ENCODE measurements at places on chromosomes 6 and 20. TPM values are rescaled to one million over a fixed set of nuclear protein-coding genes. Genes with fewer than 3 reads are reported as not detected.

GRCh38 chr6:107666084-107666980 lies 157.8 kb downstream of the SCML4 start:
- DNase-seq, result no peak

Gene RIMS4
- 6.6 TPM for total RNA-seq

GRCh38 chr6:51118792-51119191 lies 300.1 kb downstream of the TFAP2B start:
- no peak for DNase-seq

DNA sequence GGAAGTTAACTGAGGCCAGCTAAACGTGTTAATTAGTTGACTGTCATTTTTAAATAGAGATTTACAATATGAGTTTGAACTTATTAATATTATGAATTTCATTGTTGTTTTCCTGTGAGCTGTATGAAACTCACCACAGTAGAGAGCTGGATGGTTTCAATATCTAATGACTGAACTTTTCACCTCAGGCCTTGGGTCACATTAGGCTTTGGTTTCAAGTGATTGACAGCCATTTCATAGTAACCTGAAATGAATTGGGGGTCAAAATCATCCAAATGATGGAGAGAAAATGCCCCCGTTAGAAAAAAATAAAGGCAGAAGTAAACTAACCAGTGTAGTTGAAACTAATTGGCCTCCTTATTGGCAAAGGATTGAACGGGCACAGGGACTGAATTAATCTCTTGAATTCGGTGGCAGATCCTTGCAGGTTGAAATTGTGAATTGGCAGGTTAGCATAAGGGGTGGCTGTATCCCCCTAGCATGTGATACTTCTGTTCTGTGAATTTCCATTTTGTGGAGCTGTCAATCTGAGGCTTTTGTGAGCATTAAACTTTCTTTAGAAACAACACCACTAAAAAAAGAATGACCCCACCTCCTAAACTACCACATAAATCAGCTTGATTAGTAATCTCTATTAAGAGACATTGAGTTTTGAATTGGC lies 155.1 kb upstream of the MMS22L start:
- DNase-seq, result no peak

Gene HAO1
- not detected for total RNA-seq

Gene FKBP1C
- total RNA-seq, result not detected

DNA sequence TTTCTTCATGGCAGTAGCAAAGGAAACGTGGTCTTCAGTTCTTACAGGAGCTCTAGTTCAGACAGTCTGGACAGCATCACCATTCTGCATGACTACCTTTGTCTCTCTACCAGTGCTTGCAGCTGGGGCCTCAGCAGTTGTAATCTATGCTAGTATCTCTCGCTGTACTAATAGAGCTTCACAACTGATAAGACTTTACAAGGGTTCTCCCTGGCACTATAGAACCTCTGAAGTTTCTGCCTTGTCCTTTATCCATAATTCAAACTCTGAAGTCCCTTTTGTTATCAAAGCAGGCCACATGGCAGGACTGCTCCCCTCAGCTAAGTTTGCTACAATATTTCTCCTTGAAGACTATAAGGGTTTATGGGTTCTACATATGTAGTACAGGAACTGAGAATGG lies 842.1 kb upstream of the ADGRB3 start:
- DNase-seq, result no peak

Gene CDKAL1
- total RNA-seq, result 13.1 TPM

DNA sequence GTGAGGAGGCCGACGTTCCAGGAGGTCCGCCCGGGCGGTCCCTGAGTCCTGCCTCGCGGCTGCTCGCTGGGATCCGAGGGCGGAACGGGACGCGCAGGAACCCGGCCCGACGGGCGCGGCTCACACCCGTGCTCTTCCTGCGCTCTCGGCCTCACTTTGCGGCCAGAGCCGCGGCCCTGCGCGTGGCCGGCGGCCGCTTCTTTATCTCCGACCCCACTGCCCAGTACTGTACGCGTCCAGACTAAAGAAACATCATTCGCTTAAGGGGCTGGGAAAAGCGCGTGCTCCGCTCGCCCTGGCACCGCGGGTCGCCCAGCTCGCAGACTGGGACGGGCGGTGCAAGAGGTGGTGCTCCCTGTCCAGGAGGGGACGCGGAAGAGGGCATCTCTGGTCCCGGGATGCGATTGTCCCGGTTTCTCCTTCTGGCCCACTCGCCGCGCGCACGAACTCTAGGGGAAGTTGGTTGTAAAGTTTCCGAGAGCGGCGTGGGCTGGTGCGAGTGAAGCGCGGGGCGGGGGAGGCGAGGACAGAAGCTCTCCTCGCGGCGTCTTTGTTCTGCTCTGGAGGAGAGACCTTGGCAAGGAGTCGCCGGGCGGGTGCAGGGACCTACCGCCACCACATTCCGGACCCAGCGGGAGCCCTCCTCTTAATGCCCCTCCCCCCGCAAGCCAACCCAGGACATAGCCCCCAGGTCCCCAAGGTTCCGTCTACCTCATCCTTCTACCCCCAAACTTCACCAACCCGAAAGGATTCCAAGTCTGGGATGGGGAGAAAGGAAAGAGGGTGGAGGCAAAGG lies 71.0 kb downstream of the SOX4 start:
- DNase-seq, result no peak

Gene BCLAF1
- total RNA-seq, result 88.9 TPM

Gene DDRGK1
- total RNA-seq, result 38.6 TPM

GRCh38 chr6:118649918-118650581 lies 1.3 kb downstream of the CEP85L start:
- no peak for DNase-seq

DNA sequence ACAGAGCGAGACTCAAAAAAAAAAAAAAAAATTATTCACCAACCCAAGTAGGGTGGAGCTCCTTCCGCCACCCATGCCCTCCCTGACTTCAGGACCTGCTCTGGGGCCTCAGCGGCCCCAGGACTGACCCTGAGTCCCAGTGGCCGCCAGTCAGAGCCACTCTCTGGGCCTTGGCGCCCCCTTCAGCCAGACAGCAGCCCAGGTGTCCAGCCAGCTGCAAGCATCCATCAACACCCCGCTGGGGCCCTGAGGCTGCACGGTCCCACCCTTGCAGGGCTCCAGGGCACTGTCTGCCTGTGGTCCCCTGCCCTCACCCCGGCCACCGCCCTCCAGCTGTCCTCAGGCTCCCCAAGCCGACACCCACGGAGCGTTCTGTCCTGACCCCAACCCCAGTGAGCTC lies 11.4 kb upstream of the KCNQ2 start:
- no peak for DNase-seq

DNA sequence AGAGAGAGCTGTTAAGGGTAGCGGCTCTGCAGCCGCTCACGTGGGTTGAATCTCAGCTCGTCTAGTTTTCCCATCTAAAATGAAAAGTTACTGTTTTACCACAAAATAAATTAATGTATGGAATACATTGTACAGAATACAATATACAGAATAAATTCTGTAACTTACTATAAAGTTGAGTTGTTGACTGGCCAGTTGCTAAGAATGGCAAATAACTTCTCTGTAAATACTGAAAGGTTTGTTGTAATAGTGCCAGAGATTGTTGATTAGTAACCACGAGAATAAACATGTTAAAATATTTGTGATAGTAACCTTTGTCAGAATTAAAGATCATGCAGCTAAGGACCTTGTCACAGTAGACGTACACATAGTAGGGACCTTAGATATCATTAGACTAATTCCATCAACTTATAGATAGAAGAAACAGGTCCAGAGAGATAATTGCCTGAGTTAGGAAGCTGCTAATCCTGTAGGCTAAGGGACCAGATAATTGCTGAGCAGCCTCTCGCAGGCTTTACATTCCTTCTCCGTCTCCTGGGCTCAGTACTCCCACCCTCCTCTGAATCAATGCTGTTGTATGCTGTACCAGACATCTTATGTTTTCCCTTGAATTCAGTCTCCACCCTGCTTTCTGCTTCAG lies 544 bp upstream of the NRM start:
- DNase-seq, result no peak

DNA sequence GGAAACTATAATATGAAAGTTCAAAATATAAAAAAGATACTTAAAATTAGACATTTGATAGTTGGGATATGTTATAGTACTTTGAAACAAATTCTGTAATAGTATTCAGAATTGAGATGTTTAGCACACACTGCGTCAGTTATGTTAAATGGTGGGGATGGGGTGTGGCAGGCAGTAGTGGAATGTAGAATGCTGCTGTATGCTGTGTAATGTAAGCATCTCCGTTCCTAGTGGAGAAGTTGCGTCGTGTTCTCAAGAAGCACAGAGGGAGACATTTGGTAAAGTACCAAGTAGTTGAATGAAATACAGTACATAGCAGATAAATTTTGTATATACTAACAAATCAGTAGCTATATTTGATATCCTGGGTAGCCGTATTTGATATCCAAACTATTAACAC lies 192.4 kb downstream of the ZFAND3 start:
- DNase-seq, result no peak

DNA sequence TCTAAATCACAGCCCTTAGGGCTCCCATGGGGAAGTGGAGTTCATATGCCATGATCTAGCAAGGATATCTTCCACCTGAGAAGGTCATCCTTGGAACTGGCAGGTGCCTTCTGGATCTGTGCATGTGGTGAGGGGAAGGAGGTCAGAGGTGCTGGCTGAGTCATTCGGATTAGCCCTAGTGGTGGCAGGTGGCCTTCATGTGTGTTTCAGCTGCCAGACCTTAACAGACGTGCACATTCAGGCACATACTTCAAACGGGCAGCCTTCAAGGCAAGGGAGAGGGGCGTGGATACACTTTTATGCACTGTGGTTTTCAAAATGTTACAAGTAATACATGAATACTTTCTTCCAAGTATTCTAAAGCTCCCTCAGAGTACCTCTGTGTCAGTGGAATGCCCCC lies 51.2 kb downstream of the BMP6 start:
- DNase-seq, result no peak

- DNase-seq, result no peak
These were observed 501.4 kb downstream of the EPM2A start for GRCh38 chr6:145233955-145234354.

GRCh38 chr6:47203266-47203937 lies 106.3 kb downstream of the TNFRSF21 start:
- DNase-seq, result no peak

DNA sequence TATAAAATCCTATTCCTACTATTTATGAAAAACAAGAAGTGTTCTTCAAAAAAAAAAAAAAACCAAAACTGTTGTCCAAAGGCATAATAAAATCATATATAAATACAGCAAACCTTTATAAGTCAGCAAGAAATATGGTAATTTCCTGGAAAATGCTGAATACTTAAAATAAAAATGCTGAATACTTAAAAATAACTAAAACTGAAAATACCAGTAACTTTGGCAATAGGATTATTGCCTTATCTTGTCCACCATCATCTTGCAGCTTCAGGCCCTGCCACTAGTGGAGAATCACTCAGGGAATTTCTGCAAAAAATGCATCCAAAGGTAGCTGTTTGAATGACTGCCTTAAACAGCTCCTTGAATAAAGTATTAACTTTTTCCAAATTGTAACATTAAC lies 24.5 kb downstream of the CCNC start:
- no peak for DNase-seq

Gene NKX2-4
- not detected for total RNA-seq

- no peak for DNase-seq
These were observed 677.7 kb downstream of the DOK5 start for GRCh38 chr20:55153001-55153645.

DNA sequence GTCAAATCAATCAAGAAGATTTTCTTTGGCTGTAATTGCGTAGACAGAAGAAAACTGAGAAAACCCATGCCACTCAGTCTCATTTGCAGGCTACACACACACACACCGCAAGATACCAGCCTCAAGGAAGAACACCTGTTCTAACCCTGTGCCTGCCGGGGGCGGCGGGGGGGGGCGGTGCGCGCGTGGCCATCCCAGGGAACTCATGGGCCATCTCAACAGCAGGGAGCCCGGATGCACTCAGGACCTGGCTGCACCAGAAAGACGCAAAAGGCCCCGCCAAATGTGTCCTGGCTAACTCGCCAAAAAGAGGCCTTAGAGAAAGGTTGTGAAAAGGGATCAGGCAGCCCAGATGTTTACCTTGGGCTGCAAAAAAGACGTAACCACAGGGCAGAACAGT lies 2.1 kb downstream of the B3GAT2 start:
- DNase-seq, result no peak

Gene TFAP2D
- total RNA-seq, result not detected

Gene ABHD16B
- total RNA-seq, result not detected

DNA sequence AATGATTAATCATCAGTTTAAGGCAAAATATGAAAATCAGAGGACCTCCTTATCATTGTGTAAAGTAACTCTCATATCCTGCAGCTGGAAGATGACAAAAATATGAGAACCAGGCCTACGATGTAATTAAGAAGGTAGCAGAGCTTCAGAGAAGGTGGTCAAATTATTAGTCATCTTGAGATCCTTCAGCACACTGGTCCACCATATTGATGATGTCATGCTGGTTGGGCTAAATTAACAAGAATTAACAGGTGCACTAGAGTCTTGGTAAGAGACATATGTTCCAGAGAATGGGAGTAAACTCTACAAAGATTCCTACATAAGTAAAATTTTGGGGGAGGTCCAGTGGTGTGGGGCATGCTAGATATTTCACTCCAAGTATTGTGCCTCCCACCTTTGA lies 112.8 kb downstream of the OTOR start:
- DNase-seq, result no peak

DNA sequence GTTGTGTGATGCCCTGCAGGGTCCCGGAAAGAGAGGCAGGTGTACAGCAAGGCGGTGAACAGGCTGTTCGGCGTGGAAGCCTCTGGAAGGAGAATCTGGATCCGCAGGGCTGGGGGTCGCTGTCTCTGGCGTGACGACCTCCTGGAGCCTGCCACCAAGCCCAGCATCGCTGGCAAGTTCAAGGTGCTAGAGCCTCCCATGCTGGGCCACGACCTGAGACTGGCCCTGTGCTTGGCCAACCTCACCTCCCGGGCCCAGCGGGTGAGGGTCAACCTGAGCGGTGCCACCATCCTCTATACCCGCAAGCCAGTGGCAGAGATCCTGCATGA lies 36.5 kb downstream of the TGM6 start:
- DNase-seq, result no peak

GRCh38 chr6:141824350-141824749 lies 308.4 kb upstream of the GJE1 start:
- no peak for DNase-seq

DNA sequence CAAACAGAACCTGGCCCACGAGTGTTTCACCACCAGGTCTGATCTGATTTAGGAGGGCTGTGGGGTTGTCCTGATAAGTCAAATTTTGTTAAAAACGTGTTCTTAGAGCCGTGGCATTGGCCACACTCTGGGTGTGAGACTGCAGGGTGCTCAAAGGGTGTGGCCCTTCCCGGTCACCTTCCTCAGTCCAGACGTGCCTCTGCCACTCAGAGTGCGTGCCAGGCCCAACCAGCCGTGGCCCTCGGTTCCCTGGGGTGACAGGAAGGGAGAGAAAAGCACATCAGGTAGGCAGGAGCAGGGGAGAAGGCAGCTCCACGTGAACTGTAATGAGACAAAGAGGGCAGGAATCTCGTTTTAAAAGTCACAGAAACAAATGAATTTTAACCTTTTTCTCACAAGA lies 115.4 kb downstream of the FAM120B start:
- DNase-seq, result peak; percentile 34

Gene PCMT1
- total RNA-seq, result 50.4 TPM

DNA sequence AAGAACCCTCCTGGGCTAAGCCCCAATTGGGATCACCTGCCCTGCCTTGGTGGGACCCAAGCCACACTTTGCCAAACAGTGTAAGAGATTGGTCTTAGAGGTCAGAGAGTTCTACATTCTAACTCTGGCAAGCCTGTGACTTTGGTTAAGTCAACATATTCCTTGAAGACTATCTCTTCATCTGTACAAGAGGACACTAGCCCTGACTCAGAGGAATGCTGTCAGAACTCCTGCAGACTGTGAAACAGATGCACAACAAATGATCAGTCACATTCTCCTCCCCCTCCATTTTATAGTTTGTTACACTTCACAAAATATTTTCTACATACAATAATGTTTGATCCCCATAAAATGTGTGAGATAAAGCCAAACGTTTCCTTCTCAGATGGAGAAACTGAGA lies 91.7 kb upstream of the EPB41L1 start:
- no peak for DNase-seq

Data from posterior vena cava (tissue), 2 donors.